ENCODE measurements at places on chromosomes 7 and 10.

DNA sequence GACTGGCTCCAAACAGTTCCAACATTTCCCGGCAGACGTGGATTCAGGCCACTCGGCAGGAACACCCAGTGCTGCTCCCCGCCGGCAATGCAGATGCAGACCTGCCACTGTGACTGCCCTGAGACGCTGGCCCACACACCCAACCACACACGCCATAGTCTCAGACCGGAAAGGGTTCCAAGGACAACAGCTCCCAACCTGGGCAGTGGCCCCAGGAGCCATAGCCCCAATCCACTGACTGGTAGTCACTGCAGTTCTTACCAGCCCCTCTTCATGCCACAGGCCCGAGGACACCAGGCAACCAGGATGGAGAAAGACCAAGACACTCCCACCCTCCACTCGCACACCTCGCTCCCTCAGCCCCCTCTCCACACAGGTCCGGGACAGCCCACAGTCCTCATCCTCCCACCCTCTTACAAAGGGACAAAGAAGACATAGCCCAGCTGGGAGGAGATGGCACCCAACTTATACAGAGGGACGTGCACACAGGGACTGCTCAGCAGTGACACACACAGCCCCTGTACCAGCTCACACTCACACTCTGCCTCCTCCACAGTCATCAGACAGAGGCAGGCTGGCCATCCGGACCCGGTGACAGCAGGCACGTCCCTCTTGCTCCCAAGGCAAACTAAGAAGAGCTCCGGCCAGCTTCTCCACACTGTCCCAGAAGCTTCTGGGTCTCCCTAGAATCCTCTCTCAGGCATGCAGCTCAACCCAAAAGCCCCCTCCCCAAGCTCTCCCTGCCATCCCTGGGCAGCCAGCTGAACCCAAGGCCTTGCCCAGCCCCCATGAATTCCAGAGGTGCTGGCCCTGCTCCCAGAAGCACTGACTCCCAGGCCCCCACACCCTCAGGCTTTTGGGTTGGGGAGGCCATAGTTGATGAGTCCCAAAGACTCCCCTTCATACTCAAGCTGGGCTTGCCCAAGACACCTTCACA lies 24.8 kb downstream of the KCNH2 start:
- DNase-seq: no peak

DNA sequence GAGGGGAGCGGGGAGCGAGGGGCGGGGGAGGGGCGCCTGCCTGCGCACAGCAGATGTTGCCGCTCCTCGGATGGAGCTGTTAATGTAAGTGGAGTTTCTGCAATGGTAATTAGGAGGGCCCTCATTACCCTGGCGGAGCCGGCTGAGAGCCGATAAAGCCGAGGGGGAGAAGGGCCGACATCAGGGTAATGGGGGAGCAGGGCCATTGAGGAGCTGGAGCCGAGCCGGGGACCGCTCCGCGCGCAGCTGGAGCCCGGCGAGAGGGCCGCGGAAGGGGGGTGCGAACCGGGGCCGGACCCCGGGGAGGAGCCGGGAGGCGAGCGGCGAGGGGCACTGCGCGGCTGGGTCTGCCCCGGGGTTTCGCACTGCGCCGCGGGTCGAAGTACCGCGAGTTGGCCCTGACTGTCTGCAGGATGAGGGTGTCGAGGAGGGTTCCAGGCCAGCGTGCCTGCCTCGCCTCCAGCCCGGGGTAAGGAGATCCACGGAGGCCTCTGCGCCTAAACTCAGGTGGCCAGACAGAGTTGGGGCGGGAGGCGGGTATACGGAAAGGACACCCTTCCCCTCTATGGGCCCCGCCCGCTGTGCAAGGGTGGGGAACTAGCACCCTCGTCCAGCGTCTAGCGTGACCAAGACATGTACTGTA lies 55.0 kb upstream of the LBX1 start:
- no peak for DNase-seq

DNA sequence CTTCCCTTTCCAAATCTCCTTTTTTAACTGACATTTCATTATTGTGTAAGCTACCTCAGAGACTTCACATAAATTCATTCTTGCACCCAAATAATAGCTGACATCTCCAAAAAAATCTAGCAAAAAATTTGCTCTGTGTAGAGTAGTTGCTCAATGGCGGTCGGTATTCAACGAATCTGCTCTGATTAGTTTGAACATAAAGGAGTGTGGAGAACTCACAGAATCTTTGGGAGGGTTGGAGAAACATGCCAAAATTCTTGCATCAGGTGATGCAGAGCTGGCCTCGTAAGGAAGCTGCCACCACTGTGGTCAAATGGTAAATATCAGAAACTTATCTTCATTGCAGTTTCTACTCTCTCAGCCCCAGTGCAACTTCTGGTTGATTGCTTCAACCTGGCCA lies 201.2 kb upstream of the MDFIC start:
- DNase-seq: no peak

DNA sequence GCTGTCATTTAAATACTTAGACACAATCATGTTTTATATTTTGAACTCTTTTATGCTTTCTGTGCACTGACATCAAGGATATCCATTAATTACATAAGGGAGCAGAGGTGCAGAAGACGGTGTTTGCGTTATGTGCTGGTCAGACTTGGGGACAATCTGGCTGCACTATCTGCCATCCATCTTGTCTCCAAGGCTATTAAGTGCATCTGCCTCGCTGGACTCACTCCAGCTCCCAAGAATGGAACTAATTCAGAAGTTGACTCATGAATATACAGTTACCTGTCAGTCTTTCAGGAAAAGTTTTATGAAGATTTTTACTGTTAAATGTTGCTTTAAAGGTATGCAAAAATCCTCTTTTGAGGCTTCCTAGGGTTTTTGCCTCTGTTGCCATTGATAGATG lies 391.0 kb downstream of the SUGCT start:
- no peak for DNase-seq

- DNase-seq: no peak
Observed at GRCh38 chr10:95988702-95989101, 54.7 kb upstream of the CCNJ start.
